ENCODE measurements at places on chromosomes 1 and 21.

DNA sequence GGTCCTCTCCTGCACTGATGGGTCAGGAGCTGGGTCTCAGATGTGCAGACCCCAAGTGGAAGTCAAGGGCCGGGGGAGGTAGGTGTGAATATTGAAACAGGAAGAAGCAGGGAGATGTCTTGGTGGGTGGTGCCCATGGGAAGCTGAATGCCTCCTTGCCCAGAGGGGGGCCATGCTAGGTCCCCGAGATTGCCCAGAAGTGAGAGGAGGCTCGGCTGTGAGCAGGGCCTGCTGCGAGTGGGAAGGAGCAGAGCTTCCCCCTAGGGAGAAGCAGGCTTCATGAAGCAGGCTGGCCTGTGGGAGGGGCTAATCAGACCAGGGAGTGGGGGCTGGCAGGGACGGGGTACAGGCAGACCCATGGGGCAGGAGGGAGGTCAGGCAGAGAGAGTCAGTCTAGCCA, 87.6 kb downstream of the ACTL8 start:
- no peak for DNase-seq

DNA sequence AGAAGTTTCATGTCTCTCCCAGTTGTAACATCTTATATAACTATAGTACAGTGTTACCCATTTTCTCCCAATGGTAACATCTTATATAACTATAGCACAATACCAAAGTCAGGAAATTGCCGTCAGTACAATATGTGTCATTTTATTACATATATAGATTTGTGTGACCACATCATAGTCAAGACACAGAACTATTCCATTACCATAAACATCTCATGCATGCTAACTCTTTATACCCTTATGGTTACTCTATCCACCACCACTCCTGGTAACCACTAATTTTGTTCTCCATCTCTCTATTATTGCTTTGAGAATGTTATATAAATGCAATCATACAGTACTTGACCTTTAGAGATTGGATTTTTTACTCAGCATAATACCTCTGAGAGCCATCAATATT, 120.7 kb downstream of the BACH1 start:
- no peak for DNase-seq

DNA sequence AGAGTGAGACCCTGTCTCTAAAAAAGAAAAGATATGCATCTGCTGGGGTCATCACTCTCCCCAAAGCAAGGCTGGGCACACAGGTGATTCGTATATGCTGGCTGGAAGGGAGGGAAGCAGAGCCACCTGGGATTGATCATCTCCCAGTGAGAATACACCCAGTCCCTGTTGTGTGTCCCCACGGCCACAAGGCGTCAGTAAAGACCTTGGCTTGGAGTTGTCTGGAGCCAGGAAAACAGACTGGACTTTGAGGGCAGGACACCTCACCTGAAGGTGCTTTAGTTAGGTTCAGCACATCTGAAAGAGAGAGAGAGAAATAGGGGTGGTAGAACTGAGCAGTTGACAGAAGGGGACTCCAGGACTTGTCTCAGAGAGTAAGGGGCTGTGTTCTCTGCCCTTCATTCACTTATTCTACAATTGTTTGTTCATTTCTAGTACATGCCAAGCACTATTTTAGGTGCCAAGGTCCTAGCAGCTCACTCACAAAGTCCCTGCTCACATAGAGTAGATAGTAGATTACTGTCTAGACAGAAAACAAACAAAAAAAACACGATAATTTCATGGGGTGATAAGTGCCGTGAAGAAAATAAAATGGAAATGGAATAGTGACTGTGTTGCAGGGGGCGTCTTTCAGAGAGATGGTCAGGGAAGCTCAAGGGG, 13.5 kb downstream of the CITED4 start:
- DNase-seq: no peak

DNA sequence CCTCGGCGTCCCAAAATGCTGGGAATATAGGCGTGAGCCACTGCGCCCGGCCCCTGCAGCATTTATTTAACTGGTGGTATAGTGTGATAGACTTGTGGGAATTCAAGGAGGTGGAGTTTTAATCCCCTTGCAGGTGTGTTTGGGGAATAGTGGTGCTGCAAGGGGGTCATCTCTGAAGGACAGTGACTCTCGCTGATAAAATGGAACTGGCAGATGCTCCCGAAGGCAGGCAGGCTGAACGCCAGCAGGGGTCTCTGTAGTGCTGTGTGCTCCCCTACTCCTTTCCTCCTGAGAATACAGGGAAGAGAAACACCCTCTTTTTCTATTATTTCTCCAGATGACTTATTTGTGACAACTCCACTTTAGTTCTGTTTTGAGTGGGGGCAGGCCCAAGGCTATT, 4.0 kb downstream of the OSCP1 start:
- peak; percentile 77 for DNase-seq

- DNase-seq: no peak
Measured at GRCh38 chr21:25459993-25460392, 147.3 kb downstream of the MRPL39 start.

GRCh38 chr21:33022828-33023573, 2.7 kb upstream of the OLIG2 start:
- DNase-seq: no peak

DNA sequence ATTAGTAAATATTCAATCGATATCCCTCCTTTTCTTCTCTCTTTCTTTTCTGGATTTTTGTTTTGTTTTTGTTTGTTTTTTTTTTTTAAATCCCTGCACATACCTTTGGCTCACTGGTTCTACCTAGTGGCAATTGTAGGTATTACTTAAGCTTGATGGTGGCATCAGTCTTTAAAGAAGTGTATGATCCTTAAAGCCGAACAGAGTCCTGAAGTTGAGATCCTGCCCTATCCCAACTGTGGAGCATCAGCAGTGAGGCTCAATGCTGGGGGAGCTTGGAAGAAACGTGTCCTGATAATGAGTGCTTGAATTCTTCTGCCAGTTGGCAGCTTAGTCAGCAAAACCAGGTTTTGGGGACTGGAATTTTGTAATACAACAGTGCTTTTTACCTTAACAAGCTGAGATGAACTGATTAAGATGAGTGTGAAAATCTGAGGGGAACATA, 60.8 kb downstream of the FASLG start:
- no peak for DNase-seq

DNA sequence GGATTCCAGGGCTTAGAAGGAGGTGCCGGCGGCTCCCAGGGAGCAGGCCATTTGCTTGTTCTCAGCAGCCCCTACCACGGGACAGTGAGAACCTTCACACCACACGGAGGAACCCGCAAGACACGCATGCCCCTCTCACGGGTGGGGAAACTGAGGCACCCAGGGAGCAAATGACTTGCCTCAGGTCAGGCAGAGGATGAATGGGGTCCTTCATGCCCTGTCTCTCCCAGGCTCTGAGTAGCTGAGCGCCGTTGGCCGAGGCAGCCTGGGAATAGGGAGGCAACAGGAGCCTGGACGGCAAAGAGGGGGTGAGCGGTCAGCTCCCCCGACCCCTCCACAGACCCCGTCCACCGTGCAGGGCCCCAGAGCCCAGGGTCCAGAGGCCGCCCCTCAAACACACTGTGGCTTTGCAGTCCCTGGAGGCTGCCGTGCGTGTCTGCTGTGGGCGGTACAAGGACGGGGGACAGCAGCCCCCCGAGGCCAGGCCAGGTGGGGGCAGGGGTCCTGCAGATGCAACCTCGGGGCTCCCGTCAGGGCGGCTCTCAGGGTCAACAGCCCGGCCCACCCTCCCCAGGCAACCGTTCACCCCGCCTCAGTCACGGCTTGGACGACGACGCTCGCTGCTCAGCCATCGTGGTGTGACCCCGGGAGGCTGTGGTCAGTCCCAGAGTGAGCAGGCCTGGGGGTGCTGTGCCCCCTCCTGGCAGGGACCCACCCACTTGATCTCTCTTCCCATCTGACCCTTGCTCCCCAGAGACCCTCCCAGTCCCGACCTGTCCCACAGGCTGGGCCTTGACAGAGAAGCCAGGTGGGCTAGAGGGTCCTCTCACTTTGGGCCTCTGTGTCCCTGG, 15.8 kb upstream of the COL6A2 start:
- no peak for DNase-seq
